ENCODE measurements at places on chromosomes 12 and 14.

GRCh38 chr14:20343862-20344220 is 406 bp downstream of the PARP2 start:
- DNase-seq, result no peak

DNA sequence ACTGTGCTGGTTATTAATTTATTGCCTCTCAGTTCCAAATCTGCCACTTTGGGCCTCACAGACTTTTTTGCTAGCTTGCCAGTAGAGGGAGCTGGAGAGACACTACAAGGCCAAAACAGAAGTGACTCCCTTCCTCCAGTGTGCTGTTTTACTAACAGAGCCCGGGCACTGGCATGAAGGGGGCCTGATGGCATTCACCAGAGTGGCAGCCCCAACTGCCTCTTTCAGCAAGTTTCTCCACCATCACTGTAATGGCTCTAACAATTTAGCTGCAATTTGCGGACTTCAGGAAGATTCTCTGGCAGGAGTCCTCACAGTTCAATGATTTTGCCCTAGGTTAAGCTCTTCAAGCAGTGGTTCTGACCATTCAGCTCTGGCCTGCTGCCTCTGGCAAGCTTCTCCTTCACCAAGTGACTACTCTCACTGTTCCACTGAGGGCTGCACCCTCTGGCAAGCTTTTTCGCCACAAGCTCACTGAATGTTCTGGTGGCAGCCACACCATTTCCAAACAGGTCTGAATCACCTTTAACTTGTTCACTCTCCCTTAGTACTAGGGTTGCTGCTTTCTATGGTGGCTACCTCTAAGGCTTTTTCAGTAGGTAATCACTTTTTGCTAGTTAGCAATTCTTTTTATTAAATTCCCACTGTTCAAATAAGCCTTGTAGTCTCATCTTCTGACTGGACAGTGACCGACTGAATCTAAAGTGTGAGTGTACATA is 104.9 kb downstream of the ZC3H14 start:
- DNase-seq, result peak; percentile 32

GRCh38 chr12:63882844-63883243 is 38.3 kb downstream of the SRGAP1 start:
- DNase-seq, result peak; percentile 73

- no peak for DNase-seq
Measured at GRCh38 chr12:57751432-57751787, 700 bp downstream of the CDK4 start.

DNA sequence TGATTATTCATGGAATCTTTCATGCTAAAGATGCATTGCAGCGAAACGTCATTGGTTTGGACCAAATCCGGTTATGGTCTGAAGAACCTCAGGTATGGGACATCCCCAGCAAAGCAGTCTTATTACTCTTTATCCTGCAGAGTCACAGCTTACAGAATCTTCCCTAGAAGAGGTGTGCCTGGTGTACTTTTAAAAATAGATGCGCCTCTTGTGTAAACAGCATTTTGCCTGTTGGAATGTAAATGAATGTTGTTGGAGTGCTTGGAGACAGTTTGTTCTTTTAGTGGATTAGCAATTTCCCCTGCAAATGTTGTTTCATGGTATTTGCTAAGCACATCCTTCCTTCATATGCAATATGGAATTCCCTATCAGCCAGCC is 242.5 kb downstream of the ZFP36L1 start:
- no peak for DNase-seq

DNA sequence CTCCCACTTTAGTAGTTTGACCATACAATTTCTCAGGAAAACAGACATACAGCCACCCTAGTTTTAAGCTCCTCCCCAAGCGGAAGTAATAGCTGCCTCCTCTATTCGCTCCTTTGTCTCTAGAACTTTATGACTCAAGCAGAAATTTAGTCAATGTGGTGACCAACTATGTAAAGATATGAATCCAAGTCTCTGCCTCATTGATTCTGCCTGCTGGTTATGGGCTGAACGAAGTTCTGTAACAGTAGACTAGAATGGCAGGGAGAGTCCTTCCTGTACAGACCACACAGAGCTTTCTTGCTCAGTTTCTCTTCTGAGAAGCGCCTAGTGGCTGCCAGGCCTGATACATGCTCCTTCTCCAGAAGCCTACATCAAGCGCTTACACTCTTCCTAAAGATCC is 19.1 kb downstream of the KICS2 start:
- DNase-seq, result no peak

- peak; percentile 84 for DNase-seq
Measured at GRCh38 chr12:6613776-6614512, 6.8 kb upstream of the CHD4 start.

DNA sequence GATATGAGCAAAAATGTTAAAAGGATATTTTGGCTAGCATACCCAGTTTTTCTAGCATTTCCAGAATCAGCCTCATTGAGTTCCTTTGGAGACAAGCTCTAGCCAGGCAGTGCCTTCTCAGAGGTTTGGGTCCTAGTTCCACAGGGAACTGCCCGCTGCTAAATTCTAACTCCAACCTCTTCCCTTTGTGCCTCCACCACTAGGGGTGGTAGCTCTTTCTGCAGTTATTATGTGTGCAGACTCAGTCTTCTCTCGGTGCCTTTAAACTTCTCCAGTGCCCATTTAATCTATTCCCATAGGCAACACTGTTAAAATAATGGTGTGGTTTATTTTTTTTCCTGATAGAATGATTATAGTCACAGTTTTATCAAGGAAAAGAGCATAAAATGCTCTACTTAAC is 21.5 kb upstream of the SLC25A3 start:
- DNase-seq, result no peak

GRCh38 chr12:99824900-99825542 is 159.7 kb downstream of the ANKS1B start:
- DNase-seq, result peak; percentile 37

- no peak for DNase-seq
Measured at GRCh38 chr12:51076236-51076930, 7.0 kb downstream of the CSRNP2 start.

DNA sequence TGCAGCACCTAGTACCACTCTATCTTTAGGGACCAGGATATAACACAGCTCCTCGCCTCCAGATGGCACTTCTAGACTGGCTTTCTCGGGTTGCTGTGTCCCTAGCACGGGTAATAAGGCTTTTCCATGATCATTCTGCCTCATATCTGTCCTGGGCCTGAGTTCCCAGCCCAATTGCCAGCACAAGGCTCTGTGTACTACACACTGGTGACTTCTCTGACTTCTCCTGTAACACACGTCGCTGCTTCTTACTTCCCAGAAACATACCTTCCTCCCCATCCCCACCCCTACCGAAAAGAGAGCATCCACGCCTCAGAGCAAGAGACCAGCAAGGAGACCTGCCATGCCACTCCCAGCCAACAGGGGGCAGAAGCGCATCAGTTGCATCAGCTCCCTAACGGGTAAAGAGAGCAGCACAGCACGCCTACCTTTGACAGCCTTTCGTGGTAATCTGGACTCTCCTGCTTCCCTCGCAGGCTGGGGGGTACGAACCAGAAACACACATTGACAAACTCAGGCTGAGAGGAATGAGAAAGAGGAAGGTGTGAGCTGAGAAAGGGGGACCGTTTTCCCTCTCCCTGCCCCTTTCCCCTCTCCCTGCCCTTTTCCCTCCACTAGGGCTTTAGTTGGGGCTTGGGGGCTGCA is 21.2 kb upstream of the ZNF740 start:
- DNase-seq, result peak; percentile 91

DNA sequence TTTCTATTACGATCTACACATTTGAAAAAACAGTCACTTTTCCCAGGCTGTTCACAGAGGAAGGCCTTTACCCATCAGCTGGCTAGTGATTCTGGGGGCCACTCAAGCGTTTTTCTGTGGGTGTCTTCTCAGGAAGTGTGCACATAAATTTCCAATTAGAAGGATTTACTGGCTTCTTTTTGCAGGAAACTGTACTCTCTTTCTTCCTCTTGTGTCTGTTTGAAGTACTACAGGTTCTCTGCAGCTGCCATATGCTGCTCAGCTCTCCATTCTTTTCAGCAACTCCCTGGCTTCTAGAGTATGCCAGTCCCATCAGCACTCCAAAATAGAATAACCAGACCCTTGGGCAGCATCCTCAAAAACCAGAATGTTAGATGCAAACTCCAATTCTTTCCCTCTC is 110.4 kb upstream of the NAV3 start:
- DNase-seq, result no peak

- DNase-seq, result no peak
Measured at GRCh38 chr14:64806202-64806861, 73.4 kb downstream of the SPTB start.

- no peak for DNase-seq
Measured at GRCh38 chr12:53571295-53571694, 54.9 kb downstream of the ATF7 start.

DNA sequence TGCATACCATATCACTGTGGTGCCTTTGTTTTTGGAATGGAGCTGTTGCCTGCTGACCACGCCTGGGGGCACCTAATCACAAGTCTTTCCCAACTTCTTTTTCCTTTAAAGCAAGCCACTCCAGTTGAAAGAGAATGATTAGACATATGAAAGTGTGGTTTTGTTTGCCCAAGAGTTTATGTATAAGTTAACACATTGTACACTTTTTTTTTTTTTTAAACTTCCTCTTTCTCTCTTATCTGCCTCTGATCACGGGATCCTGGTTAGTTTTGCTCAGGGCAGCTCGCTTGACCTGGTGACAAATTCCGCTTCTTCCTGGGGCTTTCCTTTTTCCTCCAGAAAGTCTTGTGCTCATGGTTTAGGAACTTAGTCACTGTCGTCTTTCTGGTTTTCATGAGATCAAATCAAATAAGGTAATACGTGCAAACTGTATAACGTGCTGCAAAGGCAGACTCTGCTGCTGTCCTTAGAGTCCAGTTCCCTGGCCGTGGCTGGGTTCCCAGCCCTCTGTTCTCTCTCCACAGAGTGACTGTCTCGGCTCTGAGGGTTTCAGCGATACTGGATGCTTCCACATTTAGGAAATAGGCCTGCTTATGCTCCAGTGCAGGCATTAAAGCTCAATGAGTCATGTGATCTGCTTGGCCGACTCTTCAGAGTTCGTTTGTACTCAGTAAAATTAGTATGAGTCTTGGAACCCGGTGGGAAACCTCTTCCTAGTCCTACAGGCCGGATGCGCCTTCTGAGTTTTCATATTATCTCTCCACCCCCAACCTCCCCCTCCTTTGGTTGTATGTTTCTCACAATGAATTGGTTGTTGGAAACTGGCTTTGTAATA is 15.2 kb downstream of the RASSF3 start:
- no peak for DNase-seq

GRCh38 chr14:80996049-80996901 is 40.9 kb downstream of the TSHR start:
- no peak for DNase-seq

DNA sequence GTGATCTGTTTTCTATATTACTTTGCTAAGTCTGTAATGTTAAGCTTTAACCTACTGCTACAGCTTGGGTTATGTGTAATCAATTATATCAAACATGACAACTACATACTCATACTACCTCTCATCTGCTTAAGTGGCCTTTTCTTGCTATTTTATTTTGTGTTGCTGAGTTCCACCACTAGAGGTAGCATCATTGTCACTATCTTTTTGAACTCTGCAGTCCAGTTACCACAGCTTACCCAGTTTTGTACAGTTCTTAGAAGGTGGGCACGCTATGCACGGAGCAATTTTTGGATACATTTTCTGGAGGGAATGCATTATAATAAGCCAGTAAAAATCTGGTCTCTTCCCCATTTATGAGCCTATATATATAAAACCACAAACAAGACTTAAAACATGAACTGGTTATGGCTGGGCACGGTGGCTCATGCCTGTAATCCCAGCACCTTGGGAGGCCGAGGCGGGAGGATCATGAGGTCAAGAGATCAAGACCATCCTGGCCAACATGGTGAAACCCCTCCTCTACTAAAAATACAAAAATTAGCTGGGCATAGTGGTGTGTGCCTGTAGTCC is 48.5 kb downstream of the SAV1 start:
- DNase-seq, result no peak

Data from glutamatergic neuron (in vitro differentiated cells).